Right renal pelvis (tissue), 4 donors: ENCODE measurements at places on chromosomes 1 and 21. TPM values are rescaled to one million over a fixed set of nuclear protein-coding genes. Genes with fewer than 3 reads are reported as not detected.

- DNase-seq = no peak
These were observed 228.7 kb upstream of the CAMK1G start for GRCh38 chr1:209354840-209355165.

GRCh38 chr1:27960762-27961645 lies 1.2 kb downstream of the XKR8 start:
- no peak for DNase-seq

DNA sequence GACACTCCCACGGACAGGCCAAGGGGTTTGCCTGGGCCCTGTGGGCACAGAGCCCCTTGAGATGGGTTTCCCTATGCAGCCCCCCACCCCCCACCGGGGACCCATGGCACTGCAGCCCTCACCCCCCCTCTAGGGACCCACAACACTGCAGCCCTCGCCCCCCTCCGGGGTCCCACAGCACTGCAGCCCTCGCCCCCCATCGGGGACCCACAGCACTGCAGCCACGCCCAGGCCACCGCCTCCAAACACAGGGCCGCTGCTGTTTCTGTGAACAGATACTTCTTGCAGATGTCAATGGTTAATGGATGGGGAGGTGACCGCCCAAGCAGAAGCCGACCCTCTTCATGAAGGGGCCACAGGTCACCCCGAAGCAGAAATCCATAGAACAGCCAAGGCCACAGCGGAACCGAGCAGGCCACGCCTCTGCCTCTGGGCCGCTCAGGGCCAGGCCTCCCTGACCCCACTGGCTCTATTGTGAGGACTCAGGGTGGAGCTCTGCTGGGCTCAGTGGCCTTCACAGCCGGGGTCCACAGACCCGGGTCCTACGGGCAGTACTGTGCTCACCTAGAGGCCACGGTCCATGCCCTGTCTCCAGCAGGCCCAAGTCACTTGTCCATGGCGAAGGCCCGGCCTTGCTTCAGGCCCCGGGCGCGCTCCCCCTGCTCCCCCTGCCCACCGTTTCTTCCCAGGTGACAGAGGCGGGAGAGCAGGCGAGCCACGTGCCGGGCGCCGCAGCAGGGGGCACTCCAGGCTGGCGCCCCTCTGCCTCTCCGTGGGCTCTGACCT lies 4.1 kb upstream of the POFUT2 start:
- no peak for DNase-seq

DNA sequence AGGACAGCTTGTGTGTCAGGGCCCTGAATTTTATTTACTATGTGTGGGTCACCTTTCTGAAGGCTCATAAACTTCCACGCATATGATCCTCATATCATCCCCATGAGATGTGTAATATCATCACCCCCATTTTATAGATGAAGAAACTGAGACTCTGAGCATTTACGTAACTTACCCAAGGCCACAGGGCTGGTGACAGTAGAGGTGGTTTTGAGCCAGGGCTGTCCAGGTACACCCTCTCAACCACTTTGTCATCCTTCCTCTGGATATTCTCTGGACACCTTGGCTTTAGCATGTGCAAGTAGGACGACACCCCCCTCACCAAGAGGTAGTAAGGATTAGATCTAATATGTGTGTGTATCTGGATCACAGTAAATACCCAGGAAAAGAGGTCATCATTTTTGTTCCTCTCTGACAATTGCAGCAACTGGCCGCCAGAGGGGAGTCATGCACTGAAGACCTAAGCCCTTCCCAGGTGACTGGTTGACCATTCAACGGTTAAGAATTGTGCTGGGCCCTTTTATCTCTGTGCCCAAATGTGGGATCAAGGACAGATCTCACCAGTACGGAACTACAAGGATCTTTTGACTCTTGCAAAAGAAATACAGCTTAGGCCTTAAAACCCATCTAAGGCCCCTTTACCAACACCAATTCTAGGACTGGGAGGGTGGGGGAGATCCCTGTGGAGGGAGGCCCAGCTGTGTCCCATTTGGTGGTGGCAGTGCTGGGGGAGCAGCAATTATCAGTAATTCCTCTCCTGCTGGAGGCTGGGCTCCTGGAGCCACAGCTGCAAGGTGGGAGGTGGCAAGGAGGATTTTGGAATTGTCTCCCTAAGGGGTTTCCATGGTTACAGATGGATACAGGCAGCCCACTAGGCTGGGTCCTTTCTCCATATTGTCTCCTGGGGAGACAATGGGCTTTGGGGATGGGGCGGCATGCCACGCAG lies 13.7 kb upstream of the E2F2 start:
- DNase-seq = no peak

DNA sequence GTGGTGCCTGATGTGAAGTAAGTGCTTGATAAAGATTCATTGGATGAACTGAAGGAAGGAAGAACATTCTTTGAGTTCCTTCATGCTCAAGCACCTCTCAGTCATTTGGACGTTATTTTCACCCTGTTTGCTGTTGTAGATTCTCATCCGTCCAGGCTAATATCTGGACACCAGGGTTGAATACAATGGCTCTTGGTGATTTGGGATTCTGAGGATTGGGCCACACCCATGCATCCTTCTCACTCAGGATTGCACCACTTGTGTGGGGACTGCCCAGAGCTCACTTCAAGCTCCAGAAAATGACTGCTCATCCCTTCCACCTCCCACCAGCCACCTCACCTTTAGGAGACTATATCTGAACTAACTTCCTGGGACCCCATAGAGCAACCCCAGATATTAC lies 117.1 kb upstream of the IPO9 start:
- DNase-seq = no peak

- no peak for DNase-seq
These were observed 11.7 kb downstream of the TNFRSF1B start for GRCh38 chr1:12178511-12178910.

DNA sequence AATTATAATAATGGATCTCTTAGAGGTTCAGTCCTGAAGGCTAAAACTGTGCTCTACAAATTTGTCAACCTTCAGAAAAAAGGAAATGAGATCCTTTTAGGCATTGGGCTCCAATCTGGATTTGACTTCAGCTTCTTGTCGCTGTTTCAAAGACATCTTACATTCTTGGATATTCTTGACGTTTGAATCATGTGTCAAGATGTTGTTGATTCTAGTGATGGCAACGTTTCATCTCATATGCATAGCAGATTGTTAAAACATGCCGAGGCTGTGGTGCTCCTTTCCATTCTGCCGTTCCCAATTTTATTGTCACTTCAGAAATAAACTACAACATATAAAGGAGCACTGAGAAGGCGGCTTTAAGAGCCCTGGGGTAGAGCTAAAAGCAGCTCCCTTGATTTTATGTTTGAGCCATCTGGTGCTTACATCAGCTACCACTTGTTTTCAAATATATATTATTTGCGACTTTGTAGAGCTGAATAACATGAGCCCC lies 467.6 kb upstream of the ZRANB2 start:
- no peak for DNase-seq

SGIP1 gene
- polyA plus RNA-seq = 16.4 TPM

C1QB gene
- 10.9 TPM for polyA plus RNA-seq

OVAAL gene
- polyA plus RNA-seq = not detected

C4BPA gene
- polyA plus RNA-seq = 0.66 TPM
